ENCODE measurements at places on chromosomes 1 and 21.
A peak's percentile ranks its signal among the peaks of the same experiment; 100 is the strongest.

DNA sequence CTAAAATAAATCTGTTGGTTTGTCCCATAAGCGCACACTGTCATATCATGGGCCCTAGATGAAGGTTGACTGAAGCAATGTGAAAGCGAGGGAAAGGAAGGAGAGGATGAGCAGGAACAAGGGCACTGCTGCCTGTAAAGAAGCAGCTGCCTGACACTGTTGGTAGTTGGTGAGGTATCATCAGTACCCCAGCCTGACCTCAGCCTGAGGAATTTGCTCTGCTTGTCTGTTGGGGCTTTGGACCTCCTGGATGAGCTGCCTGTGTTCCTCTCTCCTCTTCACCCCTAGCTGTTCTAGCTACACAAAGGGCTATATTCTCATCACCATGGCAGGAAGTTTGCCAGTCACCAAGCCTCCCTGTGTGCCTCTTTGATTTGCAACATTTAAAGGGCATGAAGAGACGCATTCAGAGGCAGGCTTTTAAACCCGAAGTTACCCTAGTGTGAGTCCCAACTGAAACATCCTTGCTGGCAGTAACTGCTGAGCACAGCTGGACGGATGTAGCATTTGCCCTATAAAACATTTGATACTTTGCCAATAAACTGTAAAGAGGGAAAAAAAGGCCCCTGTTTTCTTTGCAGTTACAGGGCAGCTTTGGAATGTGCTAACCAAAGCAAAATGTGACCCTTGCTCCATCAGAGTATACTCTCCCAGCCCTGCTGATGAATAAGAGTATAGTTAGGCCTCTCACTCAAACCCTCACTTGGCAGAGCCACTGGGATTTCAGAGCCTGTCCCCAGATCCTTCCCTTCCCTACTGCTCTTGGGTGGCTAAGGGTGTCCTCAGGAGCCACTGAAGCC, 22.2 kb upstream of the SPATA6 start:
- DNase-seq: peak; percentile 89

- peak; percentile 39 for DNase-seq
These were observed 1.5 kb upstream of the C2CD4D start for GRCh38 chr1:151841141-151841540.

DNA sequence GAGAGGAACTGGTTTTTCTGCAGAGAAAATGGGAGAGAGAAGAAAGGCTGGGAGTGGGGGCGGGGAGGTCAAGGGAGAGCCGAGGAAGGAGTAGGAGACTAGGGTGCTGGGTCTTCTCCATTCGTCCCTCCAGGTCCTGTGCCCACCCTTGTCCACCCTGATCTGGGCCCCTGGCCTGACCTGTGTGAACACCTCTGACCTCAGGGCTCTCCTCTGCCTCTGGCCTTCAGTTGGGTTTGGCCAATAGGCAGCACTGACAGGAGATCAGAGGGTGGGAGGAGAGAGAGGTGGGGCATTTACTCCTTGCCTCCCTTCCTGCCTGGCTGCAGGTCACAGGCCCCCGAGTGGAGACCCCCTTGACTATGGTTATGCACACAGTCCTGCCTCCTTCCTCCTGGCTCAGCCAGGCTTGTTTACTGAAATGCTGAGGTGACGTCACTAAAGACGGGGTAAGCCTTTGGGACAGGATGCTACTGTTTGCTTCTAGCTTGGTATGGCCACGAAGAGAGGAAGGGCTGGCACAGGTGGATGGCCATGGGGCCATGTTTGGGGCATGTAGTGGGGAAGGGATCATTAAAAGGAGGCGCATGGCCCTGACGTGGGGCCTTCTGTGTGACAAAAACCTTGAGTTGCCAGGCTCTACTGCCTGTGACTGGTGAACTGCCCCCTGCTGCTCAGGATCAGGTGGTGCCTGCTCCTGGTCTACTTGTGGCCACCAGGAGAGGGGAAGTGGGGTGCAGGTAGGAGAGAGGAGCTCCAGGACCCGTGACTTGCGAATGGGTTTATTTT, 248.7 kb upstream of the CSF3R start:
- DNase-seq: no peak

GRCh38 chr21:25742900-25743299, 8.1 kb downstream of the GABPA start:
- no peak for DNase-seq
